Hepatocyte (in vitro differentiated cells): ENCODE measurements at places on chromosomes 11 and 22.

DNA sequence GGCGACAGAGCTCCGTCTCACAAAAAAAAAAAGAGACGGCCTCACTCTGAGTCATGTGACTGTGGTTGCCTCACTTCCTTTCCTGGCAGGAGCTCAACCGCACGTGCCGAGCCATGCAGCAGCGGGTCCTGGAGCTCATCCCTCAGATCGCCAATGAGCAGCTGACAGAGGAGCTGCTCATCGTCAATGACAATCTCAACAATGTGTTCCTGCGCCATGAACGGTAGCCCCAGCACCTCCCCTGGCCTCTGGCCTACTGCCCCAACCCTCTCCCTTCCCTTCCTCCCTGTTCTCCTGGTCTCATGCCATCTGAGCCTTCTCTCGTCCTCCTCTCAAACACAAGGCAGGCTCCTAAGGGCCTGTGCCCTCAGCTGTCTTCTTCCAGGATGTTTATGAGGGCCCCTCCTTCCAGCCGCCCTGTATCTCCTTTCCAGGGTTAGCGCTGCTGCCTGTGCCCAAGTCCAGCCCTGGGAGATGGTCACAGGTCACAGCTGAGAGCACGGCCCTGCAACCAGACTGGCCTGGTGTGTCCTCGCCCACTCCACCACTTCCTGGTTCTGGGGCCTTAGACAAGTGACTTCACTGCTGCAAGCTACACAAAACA is 30.7 kb downstream of the TOM1 start:
- DNase-seq: peak; percentile 73

DNA sequence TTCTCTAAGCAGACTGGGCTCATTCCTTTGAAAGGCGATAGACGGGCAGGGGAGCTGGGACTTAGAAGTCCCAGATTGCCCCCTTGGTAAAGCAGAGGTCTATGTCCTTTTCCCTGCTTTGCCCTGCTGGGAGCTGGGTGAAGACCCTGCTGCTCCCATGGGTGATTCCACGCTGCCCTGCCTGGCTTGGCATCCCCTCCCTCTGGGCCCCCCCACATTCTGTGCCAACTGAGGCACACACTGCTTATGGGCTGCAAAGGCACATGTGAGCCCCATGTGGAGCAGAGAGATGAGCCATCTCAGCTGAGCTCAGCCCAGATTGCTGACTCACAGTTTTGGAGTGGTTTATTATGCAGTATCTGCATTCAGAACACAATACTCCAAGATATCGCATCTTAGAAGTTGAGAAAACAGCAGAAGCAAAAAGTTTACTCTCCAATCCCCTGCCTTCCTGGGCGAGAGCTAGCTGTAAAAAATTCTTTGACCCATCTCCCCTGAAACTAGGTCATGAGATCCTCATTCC is 127.2 kb downstream of the ST3GAL4 start:
- no peak for DNase-seq

- DNase-seq: no peak
Observed at GRCh38 chr22:31083923-31084810, 3.0 kb downstream of the SMTN start.

GRCh38 chr11:125418396-125418795 is 77.7 kb downstream of the FEZ1 start:
- DNase-seq: no peak

GRCh38 chr11:127470306-127470884 is 469.8 kb upstream of the KIRREL3 start:
- DNase-seq: peak; percentile 7

- DNase-seq: no peak
Observed at GRCh38 chr11:93744669-93745004, 3.2 kb downstream of the C11orf54 start.
